Caki2 (cell line): ENCODE measurements at places on chromosomes 12 and 14. TPM values are rescaled to one million over a fixed set of nuclear protein-coding genes. Genes with fewer than 3 reads are reported as not detected.

Gene PIGH
- total RNA-seq: 22.8 and 26.2 TPM in 2 replicates

Gene SDS
- total RNA-seq: not detected in 2 replicates

Gene CABP1
- total RNA-seq: not detected in 2 replicates

Gene ZDHHC22
- 0.03 TPM in 1 of 2 replicates, not detected in the other for total RNA-seq

Gene NGB
- 0.07 TPM in 1 of 2 replicates, not detected in the other for total RNA-seq

Gene GSC
- total RNA-seq: not detected in 2 replicates

Gene ST8SIA1
- total RNA-seq: not detected in 2 replicates
